ENCODE measurements at places on chromosomes 16 and 17. TPM values are rescaled to one million over a fixed set of nuclear protein-coding genes. Genes with fewer than 3 reads are reported as not detected.

DNA sequence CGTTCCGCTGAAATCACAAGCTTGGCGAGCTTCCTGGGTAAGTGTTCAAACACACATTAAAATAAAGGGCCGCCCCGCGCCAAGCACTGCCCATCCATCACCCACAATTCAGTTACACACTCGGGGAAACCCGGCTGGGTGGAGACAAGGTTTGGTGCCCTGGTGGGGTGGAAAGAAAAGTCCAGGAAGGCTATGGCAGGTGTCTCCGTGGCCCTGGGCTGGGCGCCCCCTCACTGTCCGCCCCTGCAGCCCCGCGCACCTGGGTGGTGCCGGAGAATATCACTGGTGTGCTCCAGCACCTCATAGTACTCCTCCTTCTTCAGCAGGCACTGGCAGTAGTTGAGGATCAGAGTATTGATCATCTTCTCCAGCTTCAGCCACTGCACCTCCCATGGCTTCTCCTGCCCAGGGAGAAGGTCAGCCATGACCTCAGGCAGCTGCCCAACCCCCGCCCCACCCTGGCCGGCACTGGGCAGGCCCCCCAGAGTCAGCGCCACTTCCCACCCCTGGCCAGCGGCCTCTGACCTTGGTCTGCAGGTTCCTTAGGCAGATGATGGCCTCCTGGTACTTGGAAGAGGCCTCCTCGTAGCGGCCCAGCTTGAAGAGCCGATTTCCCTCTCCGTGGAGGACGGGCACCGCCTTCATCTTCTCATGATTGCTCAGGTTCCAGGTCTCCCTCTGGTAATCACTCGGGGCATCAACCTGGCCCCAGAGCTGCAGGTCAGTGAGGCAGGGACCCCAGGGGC, 8.4 kb downstream of the AIPL1 start:
- no peak for DNase-seq

DNA sequence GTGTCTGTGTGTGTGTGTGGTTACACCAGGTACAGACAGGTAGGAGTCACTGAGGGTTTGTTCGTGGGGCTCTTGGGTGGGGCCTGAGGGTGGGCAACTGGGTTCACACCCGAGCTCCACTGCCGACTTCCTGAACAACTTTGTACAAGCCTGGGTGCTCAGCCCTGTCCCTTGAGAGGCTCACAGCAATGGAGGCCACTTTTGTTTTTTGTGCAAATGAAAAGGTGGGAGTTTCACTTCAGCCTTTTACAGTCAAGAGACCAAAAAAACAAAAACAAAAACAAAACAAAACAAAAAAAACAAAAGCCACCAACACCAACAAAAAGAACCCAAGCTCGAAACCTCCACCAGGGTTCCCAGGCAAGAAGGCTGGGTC, 2.4 kb downstream of the RHBDF2 start:
- DNase-seq, result no peak

DNA sequence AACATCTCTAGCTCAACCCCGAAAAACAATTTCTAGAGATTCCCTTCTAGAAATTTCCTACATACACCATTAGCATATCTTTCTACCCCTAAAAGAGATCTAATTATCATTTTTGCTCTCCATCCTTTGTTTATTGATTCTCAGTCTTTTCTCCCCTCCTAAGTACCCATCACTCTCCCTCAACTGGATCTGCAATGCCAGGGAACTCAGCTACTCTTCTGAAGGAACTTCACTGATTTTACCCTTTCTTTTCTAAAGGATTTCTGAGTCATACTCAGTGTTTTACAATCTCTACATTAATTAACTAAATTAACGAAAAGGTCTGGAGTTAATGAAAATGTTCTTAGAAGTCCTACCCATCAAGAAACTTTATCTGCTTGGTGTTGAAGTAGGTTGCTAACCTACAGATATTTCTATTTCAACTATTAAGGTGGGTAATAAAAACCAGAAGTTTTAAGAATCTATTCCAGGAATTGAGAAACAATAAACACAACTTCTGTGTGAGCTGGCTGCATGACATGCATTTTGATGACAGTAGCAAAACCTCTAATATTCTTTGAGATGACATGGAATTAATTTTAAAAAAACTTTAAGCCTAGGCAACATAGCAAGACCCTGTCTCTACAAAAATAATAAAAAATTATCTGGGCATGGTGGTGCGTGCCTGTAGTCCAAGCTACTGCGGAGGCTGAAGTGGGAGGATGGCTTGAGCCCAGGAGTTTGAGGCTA, 13.6 kb downstream of the CREBBP start:
- DNase-seq, result no peak

DNA sequence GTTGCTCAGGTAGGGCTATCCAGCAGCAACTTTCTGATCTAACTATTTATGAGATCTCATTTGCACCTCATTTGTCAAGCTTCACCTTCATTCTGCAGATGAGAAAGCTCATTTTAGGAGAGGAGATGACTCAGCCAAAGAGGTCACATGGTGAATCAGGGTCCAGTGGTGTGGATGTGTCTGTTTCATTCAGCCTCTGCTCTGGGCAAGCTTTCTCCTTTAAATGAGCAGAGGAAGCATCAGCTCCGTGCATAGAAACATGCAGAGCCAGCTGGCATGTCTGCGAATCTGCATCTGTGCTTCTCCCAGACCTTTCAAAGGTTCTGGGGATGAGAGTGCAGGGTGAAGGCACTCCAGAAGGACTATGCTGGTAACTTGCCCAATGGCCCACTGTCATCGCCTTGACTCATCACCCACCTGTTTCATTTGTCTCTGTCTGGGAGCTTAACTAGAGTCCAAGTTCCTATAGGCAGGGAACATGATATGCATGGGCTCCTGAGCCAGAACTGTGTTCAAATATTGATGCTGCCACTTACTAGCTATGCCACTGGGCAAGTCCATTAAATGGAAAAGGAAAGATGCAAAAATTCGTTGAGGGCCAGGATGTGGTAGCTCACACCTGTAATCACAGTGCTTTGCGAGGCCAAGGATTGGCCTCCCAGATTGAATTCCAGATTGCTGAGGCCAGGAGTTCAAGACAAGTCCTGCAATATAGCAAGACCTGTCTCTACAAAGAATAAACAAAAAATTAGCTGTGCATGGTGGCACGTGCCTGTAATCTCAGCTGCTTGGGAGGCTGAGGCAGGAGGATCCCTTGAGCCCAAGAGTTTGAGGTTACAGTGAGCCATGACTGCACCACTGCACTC, 67.1 kb upstream of the NLK start:
- DNase-seq, result no peak

GRCh38 chr17:37781451-37781850, 36.6 kb upstream of the HNF1B start:
- DNase-seq, result no peak

GRCh38 chr16:70714581-70715054, 28.8 kb upstream of the MTSS2 start:
- no peak for DNase-seq

GRCh38 chr17:82882715-82883418, 43.0 kb upstream of the ZNF750 start:
- no peak for DNase-seq

DNA sequence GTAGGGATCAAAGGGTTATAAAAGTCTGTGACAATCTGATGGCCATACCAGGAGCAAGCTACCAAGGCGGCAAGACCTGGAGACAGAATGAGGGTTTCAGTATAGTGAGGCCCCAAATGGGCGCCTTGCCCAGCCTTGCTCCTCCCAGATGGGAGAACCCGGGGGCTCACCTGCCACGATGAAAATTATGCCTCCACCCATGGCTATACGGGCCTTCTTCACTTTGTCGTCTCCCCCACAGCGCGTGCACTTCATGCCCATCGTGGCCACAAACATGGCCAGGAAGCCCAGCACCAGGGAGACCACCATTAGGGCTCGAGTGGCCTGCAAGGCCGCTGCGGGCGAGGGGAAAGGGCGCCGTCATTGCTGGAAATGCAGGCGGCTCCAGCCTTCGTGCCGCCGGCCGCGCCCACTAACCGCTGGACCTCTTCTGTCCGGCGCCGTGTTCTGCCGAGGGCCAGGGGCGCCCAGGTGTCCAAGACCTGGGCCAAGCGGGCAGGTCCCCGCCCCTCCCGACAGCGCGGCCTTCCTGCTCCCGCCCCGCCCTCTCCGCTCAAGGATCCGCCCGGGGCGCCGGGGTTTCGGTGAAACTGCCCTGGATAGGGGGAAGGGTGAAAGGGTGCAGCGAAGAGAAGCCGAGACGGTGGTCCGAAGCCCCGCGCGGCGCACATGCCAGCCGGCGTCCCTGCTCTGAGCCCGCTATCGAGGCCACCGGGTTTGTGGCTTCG, 1.5 kb downstream of the CLDN7 start:
- no peak for DNase-seq

DNA sequence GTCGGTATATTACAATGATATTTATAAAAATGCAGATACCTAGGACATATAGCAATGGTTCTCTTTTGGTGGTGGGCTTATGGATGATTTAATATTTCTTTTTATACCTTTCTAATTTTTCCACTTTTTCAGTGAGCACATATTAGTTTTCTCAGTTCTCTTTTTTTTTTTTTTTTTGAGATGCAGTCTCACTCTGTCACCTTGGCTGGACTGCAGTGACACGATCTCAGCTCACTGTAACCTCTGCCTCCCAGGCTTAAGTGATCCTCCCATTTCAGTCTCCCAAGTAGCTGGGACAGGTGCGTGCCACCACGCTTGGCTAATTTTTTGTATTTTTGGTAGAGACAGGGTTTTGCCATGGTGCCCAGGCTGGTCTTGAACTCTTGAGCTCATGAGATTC, 15.1 kb downstream of the MAP3K14 start:
- DNase-seq, result no peak

DNA sequence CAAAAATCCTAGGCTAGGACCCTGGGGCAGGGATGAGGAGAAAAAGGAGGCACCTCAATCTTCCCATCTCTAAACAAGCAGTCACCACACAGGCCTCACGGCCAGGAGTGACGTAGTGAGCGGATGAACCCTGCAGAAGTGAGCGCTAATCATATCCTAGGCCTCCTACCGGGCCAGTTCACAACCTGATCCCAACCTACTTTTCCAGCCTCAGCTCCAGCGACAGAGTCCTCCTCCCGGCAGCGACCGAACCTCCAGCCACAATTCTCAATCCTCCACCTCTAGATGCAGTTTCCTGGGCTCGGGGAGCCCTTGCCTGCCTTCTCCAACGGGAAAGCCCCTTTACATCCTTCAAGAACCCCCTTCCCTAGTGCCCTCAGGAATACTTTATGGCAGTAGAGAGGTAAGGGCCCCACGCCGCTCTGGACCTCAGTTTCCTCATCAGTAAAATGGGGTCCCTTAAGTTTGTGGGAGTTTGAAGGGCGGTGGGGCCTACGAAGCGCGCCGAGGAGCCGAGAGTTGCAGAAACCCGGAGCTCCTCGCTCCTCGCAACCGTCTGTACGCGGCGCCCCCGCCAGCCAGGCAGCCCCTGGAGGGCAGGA, 1.4 kb downstream of the ZNF668 start:
- no peak for DNase-seq

DNA sequence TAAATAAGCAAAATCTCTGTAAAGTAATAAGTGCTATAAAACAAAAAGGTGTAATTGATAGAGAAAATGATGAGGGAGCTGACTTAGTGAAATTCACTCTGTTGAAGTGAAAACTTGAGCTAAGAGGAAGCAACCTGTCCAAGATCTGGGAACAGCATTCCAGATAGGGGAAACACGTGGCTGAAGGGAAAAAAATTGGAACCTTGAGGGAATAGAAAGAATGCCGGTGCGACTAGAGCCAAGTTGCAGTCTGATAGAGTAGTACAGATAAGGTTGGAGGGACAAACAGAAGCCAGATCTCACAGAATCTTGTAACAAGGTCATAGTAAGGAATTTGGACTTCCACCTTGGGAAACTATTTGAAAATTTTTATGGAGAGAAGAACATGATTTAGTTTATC, 623 bp upstream of the DDX52 start:
- DNase-seq, result no peak

- DNase-seq, result no peak
Measured at GRCh38 chr17:65027305-65027704, 29.2 kb downstream of the GNA13 start.

GRCh38 chr16:78421181-78421708, 321.8 kb downstream of the WWOX start:
- no peak for DNase-seq

GRCh38 chr17:29592850-29593551, at the start of gene ANKRD13B:
Gene ANKRD13B, plus strand, starts transcription at chr17:29593132. Its CDS starts 490 bp downstream, at chr17:29593622.
- no peak for DNase-seq

- DNase-seq, result no peak
Measured at GRCh38 chr16:25010542-25010941, 4.6 kb downstream of the ARHGAP17 start.

DNA sequence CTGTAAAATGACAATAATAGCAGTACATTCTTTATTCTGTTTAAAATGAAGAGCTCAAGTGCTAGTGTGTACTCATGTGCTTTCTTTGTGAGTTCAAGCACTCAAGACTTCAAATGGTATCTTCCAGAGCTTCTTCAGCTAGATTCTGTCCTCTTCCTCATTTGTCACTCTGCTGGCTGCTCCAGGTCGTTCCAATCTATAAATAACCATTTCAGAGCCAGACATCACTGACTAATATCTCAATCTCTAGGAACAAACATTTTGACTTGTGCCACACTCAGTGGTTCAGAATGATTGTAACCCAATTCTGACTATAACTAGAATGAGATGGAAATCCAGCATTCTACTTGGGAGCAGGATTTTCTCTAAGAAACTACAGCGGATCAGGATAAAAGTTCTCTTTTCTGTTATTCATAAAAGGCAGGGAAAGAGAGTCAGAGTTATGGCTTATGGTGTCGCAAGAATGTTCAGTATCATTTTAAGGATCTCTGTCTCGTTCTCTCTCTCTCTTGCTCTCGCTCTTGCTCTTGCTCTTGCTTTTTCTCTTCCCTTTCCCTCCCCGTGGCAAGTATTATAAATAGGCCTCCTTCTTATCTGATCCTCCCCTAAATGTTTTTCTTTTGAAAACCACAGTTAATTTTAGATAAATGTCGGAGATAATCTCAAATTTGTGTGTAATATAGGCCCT, 116.3 kb upstream of the MAF start:
- DNase-seq, result no peak

GRCh38 chr16:50102051-50102746, 36.4 kb downstream of the HEATR3 start:
- DNase-seq, result no peak

GRCh38 chr17:962670-963069, 16.9 kb downstream of the NXN start:
- DNase-seq, result no peak

GRCh38 chr17:5049314-5049841, 14.2 kb upstream of the SLC52A1 start:
- DNase-seq, result no peak

DNA sequence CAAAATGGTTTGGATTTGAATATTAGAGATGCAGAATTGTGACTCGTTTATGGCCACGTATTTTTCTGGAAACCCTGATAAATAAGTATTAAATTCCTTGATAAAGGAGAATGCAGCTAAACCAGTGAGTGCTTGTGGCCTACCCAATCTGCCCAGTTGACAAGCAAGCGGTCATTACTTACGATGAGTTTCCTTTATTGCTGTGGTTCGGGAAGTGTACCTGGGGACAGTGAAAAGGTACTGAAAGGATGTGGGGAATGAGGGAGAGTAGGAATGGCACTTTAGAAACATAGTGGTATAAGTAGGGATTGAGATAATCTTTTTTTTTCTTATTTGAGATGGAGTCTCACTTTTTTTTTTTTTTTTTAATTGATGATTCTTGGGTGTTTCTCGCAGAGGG, 33.8 kb downstream of the RBBP6 start:
- DNase-seq, result no peak

GRCh38 chr16:81715358-81716196, 63.5 kb upstream of the PLCG2 start:
- DNase-seq, result no peak

Gene SULT1A4
- 14.6 TPM for polyA plus RNA-seq

Gene FOXO3B
- 5.2 TPM for polyA plus RNA-seq

Gene TBC1D3G
- not detected for polyA plus RNA-seq

Gene XYLT1
- 5.8 TPM for polyA plus RNA-seq

Gene NXPH3
- 0.92 TPM for polyA plus RNA-seq

Gene APOH
- polyA plus RNA-seq, result not detected

Gene C1QTNF8
- polyA plus RNA-seq, result not detected
